ENCODE measurements at places on chromosomes 5 and 9. TPM values are rescaled to one million over a fixed set of nuclear protein-coding genes. Genes with fewer than 3 reads are reported as not detected.

DNA sequence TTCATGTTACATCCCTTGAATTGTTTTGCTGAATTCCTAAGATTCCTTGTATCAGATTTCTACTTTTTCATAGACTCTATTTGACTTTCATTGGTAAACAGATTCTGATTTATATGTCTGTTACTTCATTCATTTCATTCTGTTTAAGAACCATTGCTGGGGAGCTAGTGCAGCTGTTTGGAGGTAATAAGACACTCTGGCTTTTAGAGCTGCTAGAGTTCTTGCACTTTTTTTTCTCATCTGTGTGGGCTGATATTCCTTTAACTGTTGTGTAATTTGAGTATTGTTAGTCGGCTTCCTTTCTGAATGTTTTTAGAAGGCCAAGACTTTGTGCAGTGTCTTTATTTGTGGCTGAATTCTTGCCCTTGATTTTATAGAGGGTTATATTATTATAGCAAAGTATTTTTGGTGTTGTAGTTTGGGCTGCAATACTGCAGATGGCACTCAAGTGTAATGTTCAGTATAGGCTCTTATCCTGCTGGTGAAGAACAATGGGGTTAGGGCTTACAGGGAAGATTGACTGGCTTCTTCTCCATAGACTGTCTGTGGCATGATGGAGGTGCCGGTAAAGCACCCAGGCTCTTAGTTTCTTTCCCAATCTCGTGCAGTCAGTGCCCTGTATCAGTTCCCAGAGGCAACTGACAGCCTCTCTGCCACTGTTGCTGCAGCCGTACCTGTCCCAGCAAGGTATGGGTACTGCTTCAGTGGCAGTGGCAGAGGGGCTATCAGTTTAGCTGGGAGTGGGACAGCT lies 162.2 kb downstream of the OXCT1 start:
- DNase-seq: no peak

Gene GLDC
- total RNA-seq: 1.7 TPM

DNA sequence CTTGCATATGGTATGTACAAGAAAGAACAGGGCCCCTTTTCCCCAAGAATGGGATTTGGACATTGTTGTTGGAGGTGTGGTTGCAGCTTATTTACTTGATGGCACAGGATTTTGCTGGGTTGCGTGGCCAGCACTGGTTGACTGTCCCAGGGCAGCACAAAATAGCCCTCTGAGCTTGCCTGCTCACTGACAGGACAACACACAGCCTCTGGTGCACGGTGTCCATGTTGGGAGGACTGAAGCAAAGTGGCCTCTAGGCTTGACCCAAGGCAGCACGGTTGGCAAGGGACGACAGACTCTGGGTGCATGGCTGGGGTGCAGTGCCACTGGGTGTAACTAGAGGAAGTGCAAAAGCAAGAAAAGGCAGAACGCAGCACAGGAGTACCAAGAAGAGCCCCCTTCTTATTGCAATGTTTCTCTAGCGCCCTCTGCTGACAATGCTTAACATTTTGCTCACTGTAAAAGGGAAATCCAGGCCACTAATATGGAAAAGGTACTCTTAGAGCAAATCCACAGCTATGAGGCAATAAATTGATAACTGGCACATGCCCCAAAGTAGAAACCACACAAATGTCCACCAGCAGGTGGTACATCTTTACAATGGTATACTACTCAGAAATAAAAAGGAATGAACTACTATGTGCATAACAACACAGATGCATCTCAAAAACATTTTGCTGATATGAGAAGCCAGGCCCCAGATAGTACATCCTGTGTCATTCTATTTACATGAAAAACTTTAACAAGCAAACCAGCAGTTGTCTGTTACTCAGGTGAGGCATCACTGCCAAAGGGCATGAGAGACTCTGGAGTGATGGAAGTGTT lies 47.4 kb upstream of the BARX1 start:
- DNase-seq: no peak

- DNase-seq: no peak
These were observed 59.8 kb upstream of the GOLPH3 start for GRCh38 chr5:32233696-32234447.

DNA sequence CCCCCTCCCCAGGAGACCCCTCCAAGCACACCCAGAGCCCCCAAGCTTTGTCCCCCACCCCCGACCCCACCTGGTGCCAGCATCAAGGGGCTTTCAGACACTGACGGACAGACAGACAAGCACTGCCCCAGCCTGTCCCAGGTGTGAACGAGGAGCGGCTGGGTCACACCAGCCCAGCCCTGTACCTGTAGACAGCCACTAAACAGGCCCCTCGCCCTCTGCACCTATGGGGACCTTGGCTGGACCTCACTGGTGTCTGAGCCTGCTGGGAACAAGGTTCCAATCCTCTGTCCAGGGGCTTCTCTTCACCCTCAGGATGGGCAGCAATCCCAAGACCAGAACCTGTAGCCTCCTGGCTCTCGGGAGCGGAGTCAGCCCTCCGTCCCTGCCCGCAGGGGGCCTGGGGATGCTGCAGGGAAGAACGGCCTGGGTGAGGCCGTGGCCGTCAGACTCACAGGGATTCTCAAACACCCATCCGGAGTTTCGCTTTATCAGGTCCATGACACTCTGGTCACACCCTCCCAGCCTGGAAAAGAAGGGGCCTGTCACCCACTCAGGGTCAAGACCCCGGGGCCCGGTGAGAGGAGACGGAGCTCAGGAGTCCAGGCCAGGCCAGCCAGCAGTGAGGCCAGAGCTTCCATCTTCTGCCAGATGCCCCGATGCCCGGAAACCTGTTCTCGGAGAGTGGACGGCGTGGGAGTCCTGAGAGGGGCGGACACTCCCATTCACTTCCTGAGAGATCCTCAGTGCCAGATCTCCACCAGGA lies 2.8 kb downstream of the LCN6 start:
- no peak for DNase-seq

Gene PCDHA4
- 1.1 TPM for total RNA-seq

Gene RNF180
- 14.0 TPM for total RNA-seq

Gene LCN1
- total RNA-seq: not detected

Gene PCDHGA4
- total RNA-seq: 3.9 TPM

DNA sequence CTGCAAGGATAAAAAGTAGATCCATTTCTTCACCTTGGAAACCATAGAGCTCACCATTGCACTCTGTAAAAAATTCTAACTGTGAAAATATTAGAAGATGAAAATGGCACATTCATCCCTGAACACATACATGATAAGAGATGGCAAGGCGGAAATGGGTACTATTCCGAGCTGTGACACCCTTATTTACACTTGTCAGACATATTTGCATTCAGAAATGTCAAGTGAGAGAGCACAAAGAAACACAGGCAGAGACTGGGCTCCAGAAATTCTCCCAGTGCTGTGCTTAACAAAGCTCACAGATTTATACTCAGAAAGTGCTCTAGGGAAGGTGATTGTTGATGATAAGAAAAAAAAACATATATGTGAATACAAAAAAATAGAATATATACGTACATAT lies 170.3 kb upstream of the PUM3 start:
- no peak for DNase-seq

GRCh38 chr5:170113522-170113900 lies 7.8 kb downstream of the FOXI1 start:
- DNase-seq: no peak

- DNase-seq: no peak
These were observed 216.1 kb downstream of the TLE1 start for GRCh38 chr9:81473206-81473605.

DNA sequence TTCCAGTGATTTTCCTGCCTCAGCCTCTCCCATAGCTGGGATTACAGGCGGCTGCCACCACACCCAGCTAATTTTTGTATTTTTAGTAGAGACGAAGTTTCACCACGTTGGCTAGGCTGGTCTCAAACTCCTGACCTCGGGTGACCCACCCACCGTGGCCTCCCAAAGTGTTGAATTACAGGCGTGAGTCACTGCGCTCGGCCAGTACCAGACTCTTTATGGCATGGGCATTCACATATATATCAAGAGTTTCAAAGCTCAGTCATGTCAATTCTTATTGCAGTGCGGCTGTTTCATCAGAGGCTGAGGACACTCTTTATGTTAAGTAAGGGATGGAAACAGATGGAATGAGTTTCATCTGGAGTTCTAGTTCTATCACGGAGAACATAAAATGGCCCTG lies 315.2 kb upstream of the CDH6 start:
- DNase-seq: no peak

Gene TPM2
- total RNA-seq: 161 TPM

- no peak for DNase-seq
These were observed 156.3 kb downstream of the ESM1 start for GRCh38 chr5:54829102-54829501.

DNA sequence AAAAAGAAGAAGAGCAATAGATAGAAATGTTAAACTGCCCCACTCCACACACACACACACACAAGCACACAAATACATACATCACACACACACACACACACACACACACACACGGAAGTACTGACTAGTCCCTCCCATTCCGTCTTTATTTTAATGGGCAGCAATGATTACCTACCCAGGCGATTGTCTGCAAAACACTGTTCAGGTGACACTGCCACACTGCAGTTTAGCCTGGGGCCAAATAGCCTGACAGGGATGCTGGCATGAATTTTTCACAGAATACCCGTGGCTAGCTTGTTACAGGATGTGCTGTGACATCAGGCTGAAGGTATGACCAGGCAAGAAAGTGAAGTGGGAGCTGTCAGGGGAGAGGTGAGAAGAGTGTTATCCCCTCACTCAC lies 86.9 kb downstream of the FRMD3 start:
- DNase-seq: no peak

Gene GRAMD2B
- 17.0 TPM for total RNA-seq

DNA sequence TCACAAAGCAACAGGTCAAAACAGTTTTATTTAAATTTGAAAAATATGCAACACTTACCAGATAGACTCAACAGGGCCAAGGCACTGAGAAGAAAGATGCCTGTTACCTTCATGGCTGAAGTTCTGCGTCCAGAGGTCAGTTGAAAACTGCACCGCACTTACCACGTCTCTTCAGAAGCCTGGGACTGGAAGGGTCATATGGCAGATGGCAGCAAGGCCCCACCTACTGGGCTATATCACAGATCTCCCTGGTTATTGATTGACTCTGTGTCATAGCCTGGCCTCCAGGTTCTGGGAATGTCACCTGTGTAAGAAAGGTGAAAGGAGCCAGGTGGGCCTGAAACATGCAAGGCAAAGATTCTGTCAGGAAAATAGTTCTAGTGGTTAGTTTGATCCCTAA lies at the start of gene SPINK1:
Gene SPINK1 (minus strand): TSS at position 207 of the 400 bp plus-strand sequence. CDS start 94 bp downstream, at position 113.
- no peak for DNase-seq

DNA sequence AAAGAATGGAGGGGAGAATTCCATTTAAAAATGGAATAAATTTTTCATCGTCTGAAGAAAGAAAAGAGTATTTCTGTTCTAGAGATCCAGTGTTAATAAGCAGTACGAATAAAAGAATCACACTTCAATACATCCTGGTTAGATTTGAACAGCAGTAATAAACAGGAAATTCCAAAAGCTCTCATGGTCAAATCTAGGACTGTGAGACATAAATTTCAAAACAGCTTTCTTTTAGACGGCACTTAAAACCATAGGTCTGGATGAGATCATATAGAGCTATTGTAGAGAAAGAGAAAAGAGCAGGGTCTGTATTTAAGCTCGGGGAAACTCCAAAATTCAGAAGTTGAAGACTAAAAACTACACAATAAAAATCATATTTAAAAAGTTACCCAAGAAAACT lies 1006.9 kb upstream of the CTNND2 start:
- DNase-seq: no peak

- DNase-seq: peak; percentile 58
These were observed 880.9 kb upstream of the SEMA6A start for GRCh38 chr5:117455236-117456233.

Gene SLC4A9
- total RNA-seq: 0.23 TPM

DNA sequence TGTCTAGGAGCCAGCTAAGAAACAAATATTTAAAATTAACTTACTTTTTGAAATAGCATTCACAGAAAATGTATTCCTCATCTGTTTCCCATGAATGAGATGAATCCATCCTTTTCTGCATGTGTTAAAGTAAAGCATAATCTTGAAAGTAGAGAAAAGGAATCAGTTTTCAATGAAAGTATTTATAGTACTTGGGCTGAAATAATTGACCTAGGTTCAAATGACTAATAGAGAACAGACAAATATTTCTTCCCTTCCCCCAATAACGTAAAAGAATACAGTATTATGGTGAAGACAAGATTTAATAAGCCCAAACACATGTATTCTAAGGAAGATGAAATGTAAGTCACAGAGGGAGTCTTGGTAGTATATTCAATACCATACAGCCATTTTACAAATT lies 403.5 kb downstream of the ZNF608 start:
- no peak for DNase-seq

DNA sequence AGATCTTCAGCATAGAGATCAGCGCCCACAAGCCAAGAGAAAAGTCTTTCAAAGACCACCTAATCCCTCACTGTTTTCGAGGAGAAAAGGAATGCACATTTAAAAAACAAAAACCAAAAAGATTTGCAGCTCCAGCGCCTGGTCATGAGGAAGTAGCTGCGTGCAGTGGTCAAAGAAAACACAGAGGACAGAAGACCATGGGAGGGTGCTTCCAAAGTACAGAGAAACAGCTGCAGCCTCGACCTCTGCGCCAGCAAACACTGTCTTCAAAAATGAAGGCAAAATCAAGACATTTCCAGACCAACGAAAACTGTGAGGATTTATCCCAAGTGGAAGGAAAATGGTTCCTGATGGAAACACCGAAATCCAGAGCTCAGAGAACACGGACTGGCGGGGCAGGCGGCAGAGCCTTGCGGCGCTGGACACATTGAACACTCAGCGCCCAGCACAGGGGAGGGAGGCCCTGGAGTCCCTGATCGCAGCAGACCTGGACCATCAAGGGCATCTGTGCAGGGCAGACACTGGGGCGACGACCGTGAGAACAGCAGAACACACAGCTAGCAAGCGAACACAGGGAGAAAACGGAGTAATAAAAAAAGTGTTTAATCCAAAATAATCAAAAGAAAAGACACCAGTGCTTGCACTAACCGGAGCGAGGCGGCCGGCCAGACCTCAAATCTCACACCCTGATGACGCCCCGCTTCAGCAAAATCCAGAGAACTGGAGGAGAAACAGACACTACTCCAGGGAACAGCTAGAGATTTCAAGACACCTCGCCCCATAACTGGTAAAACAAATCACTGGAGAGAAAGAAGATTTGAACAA lies 12.6 kb upstream of the SLC12A7 start:
- no peak for DNase-seq

GRCh38 chr9:116750510-116750909 lies 63.4 kb downstream of the TRIM32 start:
- no peak for DNase-seq

DNA sequence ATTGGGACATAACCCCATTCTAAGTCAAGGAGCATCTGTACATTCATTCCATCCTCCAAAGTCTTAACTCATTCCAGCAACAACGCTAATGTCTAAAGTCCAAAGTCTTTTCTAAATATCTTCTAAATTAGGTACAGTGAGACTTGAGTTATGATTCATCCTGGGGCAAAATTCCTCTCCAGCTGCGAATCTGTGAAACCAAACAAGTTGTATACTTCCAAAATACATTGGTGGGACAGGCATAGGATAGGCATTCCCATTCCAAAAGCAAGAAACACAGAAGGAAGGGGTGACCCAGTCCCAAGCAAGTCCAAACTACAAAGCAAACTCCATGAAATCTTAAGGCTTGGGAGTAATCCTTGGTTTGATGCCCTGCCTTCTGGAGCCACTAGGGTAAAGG lies 97.6 kb upstream of the FANCC start:
- DNase-seq: no peak

GRCh38 chr9:111094433-111094924 lies 56.2 kb upstream of the LPAR1 start:
- no peak for DNase-seq

Gene FCN1
- total RNA-seq: 63.0 TPM

Gene SPINK13
- total RNA-seq: not detected

- DNase-seq: no peak
These were observed 39.5 kb downstream of the ADAMTS16 start for GRCh38 chr5:5179597-5179996.

Gene CCDC192
- total RNA-seq: not detected

Gene CHSY3
- total RNA-seq: 5.7 TPM

Gene PPIC
- total RNA-seq: 43.0 TPM
